ENCODE measurements at places on chromosomes 11 and 22.

DNA sequence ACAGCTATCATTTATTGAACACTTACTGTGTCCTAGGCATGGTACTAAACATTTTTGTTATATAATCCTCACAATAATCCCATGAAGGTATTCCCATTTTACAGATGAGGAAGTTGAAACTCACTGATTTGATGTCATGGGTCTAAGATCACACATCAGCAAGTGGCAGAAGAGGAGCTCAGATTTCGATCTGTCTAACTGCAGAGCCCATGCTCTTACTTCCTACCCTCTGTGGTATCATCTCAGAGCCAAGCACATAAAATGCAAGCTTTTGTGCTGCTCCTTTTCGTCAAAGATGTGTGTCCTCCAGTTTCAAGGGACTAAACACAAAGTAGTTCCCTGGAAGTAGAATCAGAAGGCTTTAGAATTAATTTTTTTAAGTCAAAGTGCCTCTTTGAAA, 71.1 kb downstream of the ARFGAP2 start:
- DNase-seq: no peak

GRCh38 chr11:64409707-64410403, 50.9 kb downstream of the RPS6KA4 start:
- no peak for DNase-seq

DNA sequence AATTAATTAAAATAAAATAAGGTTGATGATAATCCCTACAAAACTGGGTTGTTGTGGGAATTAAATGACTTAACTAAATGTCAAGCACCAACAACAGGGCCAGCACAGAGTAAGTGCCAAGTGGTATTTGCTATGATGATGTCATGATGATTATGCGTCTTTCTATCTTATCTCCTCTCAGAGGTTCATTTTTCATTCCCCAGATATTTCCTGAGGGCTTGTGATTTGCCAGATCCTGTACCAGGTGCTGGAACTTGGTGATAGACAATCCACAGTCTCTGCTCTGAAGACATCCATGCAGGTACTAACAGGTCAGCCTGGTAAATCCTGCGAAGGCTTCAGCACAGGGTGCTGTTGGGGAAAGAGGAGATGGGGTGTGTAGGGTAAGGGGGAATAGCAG, 8.1 kb upstream of the MYH9 start:
- DNase-seq: no peak

DNA sequence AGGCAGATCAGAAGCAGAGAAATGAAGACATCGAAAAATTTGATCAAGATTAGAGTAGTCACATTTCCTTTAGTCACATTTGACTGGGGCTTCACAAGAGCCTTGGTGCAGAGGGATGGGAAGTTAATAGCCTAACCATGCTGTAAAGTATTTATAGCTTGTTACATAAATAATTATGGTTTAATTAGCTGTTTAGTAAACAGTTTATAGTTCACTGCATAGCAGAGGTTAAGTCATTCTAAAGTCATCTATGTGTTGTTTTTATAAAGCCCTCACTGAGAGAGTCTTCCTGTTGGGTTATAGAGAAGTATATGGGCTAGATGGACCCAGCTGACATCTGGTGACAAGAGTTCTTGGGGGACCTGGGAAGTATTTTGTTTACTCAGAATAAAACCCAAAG, 47.1 kb downstream of the INSC start:
- DNase-seq: no peak

- DNase-seq: no peak
Observed at GRCh38 chr22:38986629-38987028, 4.5 kb downstream of the APOBEC3B start.

DNA sequence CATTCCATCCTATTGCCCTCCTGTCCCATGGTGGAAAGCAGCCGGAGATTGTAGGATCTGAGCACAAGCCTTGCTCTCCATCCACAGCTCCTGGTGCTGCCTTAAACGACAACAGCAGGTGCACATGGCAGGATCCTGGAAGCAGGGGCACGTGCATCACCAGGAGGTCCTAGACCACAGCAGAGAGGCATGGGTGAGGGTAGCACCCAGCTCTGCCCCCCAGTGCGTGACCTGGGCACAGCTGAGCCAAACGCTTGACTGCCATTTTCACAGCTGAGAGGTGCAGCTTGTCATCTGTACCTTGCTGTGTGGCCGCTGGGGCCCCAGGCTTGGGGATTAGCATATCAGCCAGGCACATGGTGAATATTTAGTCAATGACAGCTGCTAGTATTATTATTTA, 92.7 kb downstream of the NTM start:
- DNase-seq: no peak

DNA sequence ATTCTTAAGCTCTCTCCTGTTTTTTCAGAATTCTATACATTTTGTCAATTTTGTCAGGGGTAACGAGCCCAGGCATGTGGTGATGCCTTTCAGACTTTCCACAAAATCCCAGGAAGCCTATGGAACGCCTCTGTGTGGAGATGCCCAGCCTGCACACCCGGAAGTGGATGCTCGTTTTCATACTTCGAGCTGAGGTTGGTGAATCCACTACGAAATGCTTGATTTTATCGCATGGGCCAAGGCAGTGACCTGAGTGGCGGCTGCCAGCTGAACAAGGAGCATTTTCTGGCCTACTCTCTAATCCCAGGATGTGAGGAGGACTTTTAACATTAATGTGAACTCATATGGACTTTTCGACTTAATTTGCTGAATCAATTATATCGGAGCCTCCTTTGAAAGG, 426.7 kb upstream of the B3GAT1 start:
- no peak for DNase-seq

DNA sequence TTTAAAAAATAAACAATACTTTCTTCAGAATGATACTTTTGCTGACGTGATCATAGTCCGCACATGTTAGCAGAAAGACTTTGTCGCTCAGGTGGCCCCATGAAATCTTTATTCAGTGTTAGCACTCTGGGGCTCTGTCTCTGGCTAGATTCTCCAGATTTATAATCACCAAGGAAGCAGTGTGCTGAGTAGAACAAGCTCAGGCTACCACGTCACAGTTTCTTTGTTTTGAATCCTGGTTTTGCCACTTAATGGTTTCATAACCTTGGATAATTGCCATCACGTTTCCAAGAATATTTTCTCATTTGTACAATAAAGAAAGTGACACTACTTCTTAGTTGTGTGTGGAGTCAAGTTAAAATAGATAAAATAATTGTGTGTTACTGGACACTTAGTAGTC, 3.9 kb upstream of the MUC15 start:
- DNase-seq: no peak

GRCh38 chr11:8233691-8234424, 29.8 kb downstream of the LMO1 start:
- no peak for DNase-seq

DNA sequence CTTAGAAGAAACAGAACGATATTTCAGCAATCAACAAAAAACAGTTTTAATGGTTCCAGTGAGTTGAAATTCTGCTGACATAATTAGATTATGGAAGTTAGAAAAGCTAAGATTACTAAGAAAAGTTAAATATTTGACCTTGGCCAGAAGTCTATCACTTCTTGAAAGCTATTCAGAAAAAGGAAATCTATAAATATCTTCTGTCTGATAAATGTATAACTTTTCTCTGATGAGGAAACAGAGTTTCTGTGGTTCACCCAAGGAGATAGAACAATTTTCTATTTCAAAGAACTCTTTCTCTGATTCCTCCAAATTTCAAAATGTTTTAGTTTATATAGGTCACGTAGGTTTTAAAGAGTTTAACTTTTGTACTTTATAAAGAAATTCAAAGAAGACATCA, 438.4 kb upstream of the CHORDC1 start:
- no peak for DNase-seq

- DNase-seq: no peak
Observed at GRCh38 chr22:40368836-40369235, 1.6 kb upstream of the SGSM3 start.

DNA sequence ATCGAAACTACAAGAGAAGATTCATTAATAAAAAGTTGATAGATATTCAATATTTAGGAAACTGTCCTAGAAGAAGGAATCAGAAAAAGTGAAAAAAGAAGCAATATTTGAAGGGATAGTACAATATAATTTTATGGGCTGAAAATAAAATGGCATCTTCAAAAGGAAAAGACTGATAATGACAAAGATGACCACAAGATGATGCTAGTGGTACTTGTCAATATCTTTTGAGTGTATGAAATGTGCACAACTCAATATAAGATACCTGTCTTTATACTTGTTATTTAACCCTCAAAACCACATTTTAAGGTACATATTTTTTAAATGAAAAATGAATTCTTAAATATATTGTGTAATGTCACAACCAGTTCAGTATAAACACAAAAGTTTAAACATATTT, 1059.6 kb upstream of the RAG2 start:
- DNase-seq: no peak

DNA sequence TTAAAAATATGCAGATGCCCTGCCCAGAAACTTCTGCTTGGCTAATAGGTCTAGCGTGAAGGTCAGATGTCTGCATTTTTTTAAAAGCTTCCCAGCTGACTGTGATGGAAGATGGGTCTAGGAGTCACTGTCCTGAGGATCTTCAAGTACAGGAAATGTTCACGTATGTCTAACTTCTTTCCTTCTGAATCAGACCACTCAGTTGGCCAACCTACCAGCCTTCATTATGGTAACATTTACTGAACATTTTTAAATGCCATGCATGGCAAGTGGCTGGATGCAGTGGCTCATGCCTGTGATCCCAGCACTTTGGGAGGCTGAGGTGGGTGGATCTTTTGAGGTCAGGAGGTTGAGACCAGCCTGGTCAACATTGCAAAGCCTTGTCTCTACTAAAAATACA, 1.1 kb upstream of the PRG2 start:
- no peak for DNase-seq

DNA sequence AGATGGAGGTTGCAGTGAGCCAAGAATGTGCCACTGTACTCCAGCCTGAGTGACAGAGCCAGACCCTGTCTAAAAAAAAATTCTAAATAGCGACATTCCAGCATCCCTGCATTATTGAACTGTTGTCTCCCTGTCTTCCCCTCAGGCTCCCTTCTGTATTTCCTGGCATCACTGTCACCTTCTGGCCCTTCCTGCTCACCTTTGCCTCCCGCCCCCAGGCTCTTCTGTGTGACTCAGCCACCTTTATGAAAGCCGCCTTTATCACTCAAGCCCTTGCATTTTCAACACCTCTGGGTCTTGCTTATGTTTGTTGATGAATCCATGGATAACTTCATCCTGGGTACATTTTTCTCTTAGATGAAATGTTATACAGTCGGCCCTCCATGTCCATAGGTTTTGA, 21.1 kb downstream of the UBASH3B start:
- no peak for DNase-seq

DNA sequence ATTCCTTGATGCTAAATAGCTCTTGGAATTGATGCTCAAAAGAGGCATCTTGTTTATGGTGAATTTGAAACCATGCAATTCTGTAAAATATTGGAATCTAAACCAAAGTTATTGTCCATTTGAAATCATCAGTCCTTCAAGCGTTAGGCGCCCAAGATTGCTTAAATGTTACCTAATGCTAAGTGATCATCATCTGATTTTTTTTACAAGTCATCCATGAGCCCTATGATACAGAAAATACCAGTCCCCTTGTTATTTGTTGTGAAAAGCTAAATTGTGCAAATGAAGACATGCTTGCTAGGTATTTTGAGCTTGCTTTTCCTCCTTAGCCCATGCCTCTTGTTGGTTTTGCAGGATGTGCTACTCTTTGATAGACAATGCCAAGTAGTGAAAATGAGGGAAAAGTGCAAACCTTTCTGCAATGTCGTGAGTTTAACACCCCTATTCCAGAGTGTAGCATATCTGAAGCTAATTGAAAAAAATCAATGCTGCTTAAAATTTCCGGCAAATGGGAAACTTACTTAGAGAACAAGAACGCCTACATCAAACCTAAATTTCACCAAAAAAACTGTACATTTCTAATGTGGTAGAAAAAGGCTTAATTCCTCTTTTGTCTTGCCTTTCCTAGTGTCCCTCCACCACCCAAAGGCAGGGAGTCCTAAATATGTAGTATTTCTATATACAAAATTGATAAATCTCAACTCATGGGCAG, 1.9 kb downstream of the GRK3 start:
- DNase-seq: no peak

GRCh38 chr11:74171997-74172396, 908 bp downstream of the PPME1 start:
- DNase-seq: no peak

- no peak for DNase-seq
Observed at GRCh38 chr11:2510626-2511402, 66.0 kb downstream of the KCNQ1 start.

DNA sequence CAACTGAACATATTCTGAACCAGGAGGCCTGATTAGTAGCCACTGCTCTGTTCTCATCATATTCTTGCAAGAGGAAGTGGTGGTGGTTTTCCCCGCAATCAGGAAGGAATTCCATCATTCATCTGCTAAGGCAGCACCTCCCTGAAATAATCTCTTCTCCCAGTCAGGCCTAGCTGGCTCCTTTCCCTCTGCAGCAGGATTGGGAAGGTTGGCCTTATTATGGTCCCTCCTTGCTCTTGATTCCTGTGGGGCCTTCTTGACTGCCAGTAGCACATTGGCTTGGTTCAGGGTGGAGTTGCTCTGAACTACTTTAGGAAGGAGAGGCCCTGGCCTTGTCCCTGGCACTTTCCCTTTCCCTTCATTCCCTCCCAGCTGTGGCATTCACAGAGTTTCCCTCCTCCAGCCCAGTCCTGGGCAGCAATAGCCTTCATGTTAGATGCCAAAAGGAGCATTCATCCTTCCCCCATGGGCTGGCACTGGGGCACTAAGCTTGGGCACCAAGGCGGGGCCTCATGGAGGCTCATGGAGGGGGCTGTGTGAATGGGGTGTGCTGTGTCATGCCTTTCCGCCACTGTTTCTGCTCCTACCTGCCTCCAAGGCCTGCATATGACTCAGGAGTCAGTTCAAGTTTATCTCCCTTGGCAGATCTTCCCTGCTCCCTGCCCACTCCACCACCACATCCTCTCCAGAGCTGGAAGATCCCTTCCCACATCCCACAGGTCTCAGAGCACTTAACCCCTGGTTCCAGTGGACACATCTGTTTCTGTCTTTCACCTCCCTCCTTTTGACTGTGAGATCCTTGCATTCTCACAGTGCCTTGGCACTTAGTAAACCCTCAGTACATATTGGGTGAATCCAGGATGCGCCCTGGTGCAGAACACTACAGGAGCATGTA, 27.6 kb upstream of the CD44 start:
- no peak for DNase-seq

DNA sequence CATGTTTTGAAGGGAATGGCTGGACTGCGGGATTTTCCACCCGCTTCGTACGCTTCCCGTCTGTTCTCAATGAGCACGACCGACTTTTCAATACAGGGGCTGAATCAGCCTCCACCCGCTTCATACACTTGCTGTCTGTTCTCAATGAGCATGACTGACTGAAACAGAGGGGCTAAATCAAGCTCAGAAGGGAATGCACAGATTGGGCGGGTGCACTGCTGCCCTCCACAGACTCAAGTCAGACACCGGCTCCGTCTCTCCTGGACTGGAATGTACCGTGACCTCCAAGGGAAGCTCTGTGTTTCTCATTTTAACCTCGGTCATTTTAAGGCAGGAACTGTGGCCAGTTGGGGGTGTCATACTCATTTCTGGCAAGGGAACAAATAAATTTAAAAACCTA, 48.5 kb downstream of the BRD1 start:
- no peak for DNase-seq

All from activated T-helper 9 cell treated with anti-CD3 and anti-CD28 coated beads, Interleukin-2, amount 50 U/mL, for 16 hours (primary cell).